ENCODE measurements at places on chromosomes 5 and 9.

GRCh38 chr9:137198051-137198901 lies 2.3 kb downstream of the TPRN start:
- no peak for DNase-seq

DNA sequence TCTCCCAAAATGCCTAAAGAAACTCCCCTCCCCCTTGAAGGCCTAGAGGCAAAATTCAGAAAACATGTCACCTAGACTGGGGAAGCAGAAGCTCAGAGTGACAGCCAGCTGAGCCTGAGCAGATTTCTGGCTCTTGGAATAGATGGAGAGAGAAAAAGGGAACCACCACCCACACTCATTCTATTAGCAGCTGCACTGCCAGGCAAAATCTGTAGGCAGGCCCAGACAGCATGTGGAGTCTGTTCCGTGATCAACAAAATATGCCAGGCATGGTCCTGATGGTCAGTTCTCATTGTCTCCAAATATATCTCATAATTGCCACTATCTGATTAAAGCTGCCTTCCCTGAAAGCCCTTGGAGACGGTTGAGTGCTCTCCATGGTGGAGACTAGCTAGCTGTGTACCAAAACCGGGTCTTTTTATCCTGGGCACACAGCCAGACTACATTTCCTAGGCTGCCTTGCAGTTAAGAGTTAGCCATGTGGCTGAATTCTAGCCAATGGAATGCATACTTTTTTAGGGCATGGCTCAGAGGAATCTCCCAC lies 131.7 kb upstream of the GPR151 start:
- no peak for DNase-seq

GRCh38 chr5:39465097-39465496 lies 40.3 kb upstream of the DAB2 start:
- DNase-seq, result no peak

GRCh38 chr5:175795959-175796358 lies 75.4 kb upstream of the CPLX2 start:
- no peak for DNase-seq

GRCh38 chr5:61822584-61822983 lies 483.4 kb upstream of the KIF2A start:
- DNase-seq, result no peak

DNA sequence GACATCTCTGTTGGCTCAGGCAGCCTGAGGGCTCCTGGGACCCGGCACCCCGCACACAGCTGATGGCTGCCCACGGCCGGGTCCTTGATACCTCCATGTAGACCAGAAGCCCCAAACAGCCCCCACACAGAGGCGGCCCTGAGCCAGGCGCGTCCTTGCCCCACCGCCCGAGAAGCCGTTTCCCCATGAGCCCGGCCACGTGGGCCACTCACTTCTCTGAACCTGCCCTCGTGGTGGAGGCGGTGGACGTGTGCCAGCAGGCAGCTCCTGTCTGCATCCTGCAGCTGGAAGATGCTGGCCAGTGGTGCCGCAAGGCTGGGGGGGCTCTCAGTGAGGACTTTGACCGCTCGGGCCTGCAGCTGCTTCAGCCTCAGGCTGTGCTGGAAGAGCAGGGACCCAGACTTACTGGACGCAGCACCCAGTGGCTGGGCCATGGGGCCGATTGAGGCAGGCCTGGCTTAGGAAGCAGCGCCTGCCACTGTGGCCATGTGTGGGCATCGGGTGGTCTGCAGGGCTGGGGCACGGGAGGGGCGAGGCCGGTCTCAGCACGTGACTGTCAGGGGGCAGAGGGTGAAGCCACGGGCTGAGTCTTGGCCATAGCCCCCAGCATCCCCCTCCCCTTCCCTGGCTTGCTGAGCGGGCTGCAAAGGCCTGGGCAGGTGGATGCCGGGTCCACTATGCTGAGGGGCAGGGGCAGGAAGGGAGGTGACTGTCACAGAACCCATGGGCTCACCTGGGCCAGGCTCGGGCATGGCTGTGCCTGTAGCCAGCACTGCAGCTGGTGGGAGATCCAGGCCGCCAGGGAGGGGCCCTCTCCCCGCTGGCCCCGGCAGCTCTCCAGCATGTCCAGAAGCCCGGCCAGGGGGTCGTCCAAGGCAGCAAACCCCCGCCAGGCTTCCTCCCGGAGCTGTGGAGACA lies 50.0 kb downstream of the EXD3 start:
- DNase-seq, result no peak

DNA sequence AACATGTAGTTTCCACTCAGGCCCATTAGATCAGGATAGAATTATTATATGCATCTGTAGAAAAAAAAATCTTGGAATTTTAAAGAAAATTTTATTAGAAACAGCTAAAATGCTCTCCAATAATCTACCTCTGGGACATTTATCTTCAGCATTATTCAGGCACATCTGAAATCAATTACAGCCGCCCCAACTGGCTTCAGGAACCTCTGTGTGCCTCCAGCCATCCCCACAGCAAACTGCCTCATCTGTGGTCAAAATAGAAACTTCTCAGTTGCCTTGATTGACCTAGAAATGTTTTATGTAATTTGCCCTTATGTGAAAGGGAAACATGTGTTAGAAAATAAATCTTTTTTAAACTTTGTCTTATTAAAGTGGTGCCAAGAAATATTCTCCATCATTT lies 120.1 kb upstream of the LPAR1 start:
- no peak for DNase-seq

DNA sequence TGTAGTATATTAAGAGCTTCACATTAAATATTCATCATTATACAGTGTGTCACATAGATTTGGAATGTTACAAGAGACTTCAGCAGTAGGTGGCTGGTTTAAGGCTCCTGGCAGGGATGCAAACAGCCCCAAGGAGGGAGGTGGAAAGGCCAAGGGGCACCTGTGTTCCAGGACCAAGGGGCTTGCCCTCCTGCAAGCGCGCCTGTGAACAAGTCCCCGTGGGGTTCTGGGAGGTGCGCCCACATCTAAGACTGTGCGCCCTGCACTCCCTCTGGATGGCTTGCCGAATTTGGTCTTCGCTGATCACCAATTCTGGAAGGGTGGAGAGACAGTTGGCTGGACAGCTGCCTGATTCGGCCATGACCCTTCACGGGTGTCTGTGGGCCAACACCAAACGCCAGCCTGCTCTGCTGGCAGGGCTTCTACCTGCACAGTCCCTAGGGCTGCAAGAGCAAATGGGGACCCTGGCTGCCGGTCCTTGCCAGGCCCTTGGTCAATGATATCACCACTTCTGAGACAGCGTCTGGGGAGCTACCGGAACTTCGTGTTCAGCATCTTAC lies 12.1 kb upstream of the SLC25A51 start:
- DNase-seq, result no peak

- DNase-seq, result no peak
Observed at GRCh38 chr5:14590949-14591348, 9.4 kb downstream of the OTULINL start.

DNA sequence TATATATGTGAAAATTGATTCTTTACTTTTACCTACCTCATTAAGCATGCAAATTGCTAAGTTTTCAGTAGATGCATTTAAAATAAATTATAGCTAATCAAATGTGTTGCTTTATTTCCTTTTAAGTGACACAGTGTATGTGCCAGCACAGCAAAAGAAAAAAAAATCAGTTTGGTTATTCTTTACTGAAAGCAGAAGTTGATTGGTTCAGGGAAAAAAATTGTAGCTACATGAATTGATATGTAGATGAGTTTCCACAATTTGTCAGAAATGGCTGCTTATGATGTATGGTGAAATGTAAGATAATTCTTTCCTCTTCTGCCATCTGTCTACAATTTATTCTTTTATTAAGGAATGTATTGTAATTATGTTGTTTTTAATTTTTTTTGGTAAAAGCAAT lies 57.8 kb downstream of the PARP8 start:
- DNase-seq, result no peak

GRCh38 chr5:43281840-43282658 lies 31.2 kb downstream of the HMGCS1 start:
- no peak for DNase-seq

- DNase-seq, result no peak
Observed at GRCh38 chr5:95600557-95600956, 19.3 kb upstream of the GPR150 start.

DNA sequence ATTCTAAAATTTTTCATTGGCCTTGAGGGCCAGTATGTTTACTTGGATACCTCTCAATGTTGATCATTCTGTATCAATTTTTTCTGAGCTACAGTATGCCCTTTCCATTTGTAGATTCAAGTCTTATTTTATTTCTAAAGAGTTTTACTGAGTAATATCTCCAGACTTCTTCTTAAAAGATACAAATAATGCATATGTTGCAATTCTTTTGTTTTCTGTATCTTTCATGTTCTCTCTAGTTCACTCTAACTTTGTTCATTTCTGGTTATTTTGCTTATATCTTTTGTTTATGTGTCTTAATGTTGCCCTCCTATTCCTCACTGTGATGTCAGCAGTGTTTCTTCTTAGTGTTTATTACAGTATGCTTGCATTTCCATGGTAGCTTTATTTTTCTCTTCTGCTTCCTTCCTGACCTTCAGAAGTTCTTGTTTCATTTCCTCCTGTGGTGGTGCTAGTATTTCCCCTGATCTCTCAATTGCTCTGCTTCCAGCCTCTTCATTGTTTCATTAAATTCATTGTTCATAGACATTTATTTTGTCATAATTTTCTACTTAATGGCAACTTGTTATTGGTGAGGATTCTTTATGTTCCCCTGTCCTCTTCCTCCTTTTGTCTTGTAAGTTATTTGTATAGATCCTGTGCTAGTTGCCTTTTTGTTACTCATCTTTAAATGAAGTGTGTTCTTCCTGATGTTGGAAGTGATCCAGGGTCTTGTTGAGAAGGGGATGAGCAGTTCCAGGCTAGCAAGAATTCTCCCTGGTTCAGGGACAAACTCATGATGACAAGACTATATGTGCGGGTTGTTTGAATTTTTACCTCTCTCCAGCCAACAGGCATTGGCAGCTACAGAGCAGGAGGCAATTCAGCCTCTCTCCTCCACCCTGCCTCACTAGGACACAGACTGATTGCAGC lies 160.8 kb downstream of the DEPDC1B start:
- no peak for DNase-seq

GRCh38 chr9:133973791-133974630 lies 18.1 kb downstream of the VAV2 start:
- no peak for DNase-seq

DNA sequence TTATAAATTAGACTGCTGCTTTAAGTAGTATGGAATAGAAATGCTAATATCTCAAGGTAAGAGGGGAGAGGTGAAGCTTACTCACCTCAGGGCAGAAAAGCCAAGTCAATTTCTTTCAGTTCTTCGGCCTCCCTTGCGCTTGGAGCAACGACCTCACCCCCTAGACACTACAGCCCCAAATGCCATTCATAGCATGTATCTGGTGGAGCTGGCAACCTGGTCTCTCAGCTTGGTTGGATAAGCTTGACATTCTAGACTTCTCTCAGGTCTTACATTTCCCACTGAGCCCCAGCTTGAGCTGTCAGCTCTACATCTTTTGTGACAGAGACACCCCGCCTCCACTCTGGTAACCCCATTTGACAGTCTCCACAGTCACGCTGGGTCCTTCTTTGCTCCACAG lies 154.9 kb downstream of the ZNF608 start:
- DNase-seq, result no peak

Measured in stimulated activated effector memory CD8-positive, alpha-beta T cell treated with anti-CD3 and anti-CD28 coated beads, Interleukin-12 subunit alpha, Interleukin-12 subunit beta, amount 100 ng/mL, for 72 hours (primary cell).